ENCODE measurements at places on chromosomes 11 and 22.

GRCh38 chr22:35662914-35663313, 14.7 kb downstream of the APOL6 start:
- DNase-seq = no peak

GRCh38 chr11:77630157-77630710, 7.4 kb downstream of the CLNS1A start:
- DNase-seq = no peak

DNA sequence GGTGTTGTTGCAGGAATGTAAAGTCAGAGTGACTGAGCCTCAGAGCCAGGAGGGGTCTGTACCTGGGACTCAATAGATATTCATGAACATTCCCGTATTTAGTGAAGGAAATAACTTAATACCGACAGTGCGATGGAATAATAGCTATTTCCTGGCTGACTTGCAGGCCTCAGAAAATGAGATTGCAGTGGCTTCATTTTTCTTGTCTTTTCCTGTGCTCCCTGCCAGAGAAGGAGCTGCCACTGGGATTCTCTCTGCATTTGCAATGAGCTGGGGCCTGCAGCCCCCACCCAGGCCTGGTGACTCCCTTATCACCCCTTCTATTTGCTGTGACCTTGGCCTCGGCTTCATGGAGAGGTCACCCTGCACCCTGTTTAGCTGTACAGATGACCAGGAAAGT, 173.4 kb downstream of the MIAT start:
- no peak for DNase-seq

GRCh38 chr11:15123849-15124248, 9.1 kb downstream of the INSC start:
- DNase-seq = peak; percentile 94

DNA sequence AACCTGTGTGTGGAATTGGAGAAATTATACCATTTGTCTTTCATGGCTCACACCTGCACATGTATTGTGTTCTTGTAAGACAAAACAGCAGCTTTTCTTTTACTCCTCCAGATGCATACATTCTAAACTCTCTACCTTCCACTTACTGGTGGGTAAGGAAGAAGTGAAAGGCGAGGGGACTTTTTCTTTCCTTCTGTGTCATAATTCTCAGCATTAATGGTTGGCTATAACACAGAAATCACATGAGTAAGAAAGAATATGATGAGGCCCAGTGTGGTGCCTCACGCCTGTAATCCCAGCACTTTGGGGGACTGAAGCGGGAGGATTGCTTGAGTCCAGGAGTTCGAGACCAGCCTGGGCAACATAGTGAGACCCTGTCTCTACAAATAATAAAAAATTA, 57.8 kb upstream of the SHANK2 start:
- no peak for DNase-seq

DNA sequence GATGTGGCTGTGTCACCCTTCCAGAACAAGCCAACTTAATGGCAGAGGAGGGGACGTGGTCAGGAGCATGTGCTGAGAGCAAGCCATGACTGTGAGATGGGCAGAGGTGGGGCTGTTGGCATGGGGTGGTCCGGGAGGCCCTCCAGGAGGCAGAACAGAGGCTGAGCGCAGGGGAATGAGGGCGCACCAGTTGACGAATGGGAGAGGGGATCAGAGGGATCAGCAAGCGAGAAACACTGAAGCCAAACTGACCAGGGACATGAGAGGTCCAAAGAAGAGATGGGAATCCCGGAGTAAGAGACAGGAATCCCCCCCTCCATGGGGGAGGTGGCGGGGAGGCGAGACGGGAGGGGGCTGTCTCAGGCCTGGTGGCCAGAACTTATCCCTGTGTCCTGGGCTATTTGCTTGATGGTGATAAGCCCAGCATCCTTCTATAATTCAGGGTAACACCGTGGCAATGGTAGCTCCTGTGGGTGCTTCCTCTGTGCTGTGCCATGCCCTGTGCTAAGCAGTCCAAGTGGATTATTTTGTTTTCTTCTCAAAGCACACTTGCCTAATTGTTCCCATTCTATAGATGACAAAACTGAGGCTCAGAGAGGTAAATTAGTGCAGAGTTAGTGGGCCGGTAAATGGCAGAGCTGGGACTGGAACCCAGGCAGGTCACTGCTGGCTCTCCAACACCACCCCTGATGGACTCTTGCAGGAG, 83.4 kb upstream of the SHISAL1 start:
- DNase-seq = no peak

DNA sequence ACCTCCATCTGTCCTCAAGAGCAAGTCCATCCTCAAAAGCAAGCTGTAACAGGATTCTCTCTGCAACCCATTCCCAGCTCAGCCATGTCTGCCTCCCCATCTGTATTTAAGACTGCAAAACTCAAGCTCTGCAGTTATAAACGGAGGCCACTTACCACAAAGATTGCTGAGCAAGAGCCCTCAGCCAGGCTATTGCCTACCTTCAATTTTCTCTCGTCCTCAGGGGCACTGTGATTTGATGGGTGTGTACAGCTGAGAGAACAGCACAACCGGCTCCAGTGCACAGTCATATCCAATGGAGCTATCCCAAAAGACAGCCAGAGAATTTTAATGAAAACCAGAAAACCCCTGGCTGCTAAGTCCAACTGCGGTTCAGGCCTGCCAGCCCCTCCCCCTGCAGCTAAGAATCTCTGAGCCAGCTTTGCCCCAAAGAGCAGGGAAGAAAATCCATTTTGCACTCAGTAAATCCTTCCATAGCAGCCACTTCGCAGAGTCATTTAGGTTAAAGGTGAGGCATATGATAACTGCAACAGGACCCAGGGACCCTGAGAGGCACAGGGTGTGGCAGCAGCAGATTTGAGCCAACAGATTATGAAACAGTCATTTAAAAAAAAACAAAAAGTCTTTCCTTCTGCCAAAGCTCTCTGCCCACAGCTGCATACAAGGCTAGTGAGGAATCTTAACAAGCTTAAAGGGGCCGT, 37.6 kb downstream of the RAB30 start:
- peak; percentile 93 for DNase-seq

DNA sequence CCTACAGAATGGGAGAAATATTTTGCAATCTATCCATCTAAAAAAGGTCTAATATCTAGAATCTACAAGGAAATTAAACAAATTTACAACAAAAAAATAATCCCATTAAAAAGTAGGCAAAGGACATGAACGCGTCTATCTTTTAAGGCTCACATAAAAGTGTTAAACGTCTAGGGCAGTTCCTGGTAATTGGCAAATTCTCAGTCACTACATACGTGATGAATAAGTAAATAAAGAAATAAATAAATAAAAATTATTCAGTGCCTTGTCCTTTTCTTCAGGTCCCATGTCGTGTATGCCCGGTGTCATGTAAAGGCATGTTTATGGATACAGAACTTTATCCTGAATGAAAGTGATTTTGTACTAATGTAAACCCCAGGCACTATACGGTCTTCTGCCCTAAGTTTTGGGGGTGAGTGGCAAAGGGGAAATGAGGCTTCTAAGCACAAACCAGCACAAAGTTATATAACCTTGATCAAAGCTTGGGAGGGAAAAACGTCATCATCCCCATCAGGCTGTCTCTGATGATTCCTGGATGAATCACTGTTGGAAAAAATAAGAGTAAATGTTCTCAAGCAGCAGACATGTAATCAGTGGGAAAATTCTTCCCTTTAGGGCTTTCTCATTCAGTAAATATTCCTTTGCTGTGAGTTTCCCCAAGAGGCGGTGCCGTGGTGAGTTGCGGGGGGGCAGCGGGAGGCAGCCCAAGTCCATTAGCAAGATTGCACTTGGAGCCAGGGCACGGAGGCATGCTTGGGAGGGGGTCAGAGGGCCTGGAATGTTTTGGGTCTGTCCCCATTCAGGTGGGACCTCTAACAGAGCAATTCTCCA, 30.4 kb upstream of the MICAL2 start:
- peak; percentile 97 for DNase-seq

DNA sequence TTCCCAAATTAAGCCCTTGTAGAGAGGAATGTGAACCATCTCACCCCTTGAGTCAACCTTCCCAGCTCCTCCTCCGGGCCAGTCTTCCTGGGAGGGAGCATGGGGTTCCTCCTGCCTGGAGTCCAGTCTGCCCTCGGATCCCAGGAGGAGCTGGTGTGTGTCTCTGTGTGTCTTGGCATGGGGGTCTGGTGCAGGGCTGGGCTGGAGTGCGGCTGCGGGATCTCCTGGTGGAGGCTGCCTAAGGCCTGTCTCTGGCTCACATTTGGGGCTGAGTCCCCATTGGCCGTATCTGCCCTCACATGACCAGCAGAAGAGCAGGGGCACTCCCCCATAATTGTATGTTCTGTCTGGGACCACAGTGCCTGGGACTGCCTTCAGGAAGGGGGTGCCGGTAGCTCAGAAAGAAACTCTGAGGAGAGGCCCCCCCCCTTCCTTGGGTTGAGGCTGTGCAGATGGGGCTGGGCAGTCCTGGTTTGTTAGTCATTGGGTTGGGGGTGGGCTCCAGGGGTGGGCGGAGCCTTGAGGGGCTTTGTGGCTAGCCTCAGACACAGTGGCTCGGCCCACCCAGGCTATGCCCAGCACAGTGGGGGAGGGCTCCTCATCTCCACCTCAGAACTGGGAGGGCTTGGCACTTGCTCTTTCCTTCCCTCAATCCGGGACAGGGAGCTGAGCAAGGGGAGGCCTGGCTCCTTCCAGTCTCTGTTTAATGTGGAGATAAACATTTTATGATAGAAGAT, 2.9 kb downstream of the C1QTNF5 start:
- peak; percentile 68 for DNase-seq

- no peak for DNase-seq
Observed at GRCh38 chr11:118878163-118878563, 5.5 kb upstream of the CXCR5 start.

DNA sequence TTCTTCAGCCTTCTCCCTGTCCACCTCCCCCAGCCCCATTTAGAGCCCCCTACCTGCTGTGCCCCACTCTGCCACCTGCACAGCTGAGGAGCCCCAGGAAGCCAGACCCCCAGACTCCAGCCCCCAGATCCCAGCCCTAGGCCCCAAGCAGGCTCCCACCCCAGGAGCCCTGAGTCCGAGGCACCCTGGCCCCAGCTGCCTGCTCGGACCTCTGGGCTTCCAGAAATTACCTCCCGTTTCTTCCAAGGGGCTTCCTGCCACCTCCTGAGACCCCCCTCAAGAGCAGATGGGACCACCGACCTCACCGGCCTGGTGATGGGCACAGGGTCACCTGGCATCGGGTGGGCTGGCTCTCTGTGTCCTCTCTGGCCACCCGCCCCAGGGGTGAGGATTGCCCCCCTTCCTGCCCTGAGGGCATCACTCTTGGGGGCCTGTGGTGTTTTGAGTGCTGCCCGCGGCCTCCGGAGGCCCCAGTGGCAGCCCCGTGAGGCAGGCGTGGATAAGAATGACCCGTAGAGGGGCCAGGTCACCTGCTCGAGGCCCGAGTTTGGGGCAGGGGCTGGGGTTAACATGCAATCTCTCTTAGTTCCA, 18.3 kb upstream of the TALDO1 start:
- no peak for DNase-seq

- no peak for DNase-seq
Observed at GRCh38 chr11:36162006-36162882, 127.0 kb downstream of the COMMD9 start.

- DNase-seq = no peak
Observed at GRCh38 chr11:130655300-130655699, 206.9 kb downstream of the ADAMTS15 start.

DNA sequence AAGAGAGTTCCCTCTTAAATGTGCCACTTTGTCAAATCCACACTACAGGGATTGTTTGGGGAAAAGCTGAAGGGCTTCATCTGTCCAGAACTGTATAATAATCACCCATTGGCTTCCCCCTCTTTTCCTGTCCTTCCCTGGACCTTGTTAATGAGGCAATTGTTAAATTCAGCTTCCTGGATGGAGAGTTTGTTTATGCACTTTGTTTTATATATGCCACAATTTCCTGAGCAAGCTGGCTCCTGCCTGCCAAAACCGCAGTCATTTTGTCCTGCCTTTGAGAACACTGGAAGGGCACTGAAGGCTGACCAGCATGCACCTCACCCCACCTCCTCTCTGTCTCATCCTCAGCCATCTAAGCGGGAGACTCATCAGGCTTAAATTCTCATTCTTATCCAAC, 86.2 kb downstream of the MSANTD4 start:
- no peak for DNase-seq

- DNase-seq = no peak
Observed at GRCh38 chr22:48135592-48135991, 1373.1 kb downstream of the TBC1D22A start.

GRCh38 chr11:69541001-69541285, 59.5 kb downstream of the LINC01488 start:
- peak; percentile 35 for DNase-seq

DNA sequence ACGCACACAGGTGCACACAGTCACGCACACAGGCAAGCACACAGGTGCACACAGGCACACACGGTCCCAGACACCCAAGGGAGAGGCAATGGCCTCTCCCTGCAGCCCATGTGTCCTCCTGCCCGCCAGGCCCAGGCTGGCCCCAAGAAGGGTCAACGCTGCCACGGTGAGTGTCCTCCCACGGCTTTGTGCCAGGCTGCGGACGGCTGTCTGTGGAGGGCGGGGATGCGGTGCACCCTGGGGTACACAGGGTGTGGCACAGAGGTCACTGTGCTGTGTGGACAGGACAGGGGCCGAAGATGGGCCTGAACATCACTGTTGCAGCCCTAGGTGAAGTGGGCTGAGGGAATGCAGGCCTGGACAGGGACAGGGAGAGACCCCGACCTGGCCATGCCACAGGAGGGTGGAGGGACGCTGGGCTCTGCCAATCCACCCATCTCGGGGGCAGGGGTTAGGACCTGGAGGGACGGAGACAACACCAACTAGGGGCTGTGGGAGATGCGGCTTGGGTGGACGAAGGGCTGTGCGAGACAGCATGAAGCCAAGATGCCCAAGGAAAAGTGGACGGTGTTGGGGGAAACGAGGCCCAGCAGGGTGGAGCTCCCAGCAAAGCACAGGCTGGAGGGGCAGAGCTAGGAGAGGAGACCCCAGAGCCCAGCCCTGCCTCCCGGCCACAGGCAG, 523.8 kb downstream of the BRD1 start:
- DNase-seq = no peak

- no peak for DNase-seq
Observed at GRCh38 chr11:67489203-67489884, 6.5 kb downstream of the AIP start.

- DNase-seq = peak; percentile 31
Observed at GRCh38 chr11:64120951-64121569, 44.9 kb downstream of the MACROD1 start.

GRCh38 chr22:27952091-27952490, 33.0 kb upstream of the PITPNB start:
- peak; percentile 56 for DNase-seq

- DNase-seq = no peak
Observed at GRCh38 chr11:10302359-10302743, 2.5 kb upstream of the ADM start.

GRCh38 chr11:121575963-121576290, 123.2 kb upstream of the SORL1-AS1 start:
- DNase-seq = no peak

- no peak for DNase-seq
Observed at GRCh38 chr11:2265396-2265795, 5.0 kb downstream of the ASCL2 start.

DNA sequence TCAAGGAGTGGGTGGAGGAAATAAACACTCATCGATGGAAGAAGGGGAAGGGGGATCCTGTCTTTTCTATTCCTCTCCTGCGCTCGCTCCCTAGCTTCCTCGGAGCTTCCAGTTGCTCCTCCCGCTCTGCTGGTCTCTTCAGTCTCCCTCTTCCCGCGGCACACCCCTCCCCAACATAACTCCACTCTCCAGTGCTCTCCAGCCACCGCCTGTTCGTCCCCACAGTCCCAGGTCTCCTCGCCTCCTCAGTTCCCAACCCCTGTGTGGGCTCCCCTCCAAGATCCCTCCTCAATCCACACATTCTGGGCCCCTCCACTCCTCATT, 438 bp downstream of the ZW10 start:
- DNase-seq = peak; percentile 62
